Pancreas (tissue), 10 donors: ENCODE measurements at places on chromosomes 13 and 19. TPM values are rescaled to one million over a fixed set of nuclear protein-coding genes. Genes with fewer than 3 reads are reported as not detected.

GRCh38 chr13:51802631-51803418, 1.1 kb downstream of the DHRS12 start:
- peak overlapping the region; percentile 93 for H3K4me3 ChIP-seq
- DNase-seq, result peak; percentile 47
- H3K27ac ChIP-seq, result peak overlapping the region; percentile 100
- peaks cover 31% of the 10 kb centered on the region for H3K4me1 ChIP-seq
- H3K27me3 ChIP-seq, result no peaks in the 10 kb centered on the region

DNA sequence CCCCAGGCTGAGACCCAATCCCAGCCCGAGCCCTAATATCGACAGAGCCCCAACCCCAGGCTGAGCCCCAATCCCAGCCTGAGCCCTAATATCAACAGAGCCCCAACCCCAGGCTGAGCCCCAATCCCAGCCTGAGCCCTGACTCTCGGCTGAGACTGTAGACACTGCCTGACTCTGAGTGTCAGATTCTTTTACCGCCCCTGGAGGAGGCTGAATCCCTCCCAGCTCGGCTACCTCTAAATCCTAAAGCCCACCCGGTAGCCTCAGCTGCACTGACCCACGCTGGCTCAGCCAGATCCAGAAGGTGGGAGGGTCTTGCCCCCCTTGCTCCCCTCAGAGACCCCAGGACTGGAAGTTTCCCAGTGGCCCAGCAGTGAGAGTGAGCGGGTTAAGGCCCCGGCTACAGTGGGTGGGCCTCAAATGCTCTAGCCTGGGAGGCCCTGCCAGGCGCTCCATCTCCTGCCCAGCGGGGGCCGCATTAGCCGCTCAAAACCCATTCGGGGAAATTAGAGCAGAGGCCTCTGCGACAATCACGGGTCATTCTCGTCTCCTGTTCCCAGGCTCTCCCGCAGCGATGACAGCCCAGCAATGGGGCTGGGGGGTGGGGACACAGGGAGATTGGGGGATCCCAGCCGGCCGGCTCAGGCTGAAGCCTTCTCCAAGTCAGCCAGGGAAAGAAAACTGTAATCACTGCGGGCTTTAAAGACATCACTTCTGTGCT, 43.8 kb downstream of the ZNRF4 start:
- no peak overlapping the region for H3K4me3 ChIP-seq
- no peaks in the 10 kb centered on the region for H3K4me1 ChIP-seq
- H3K27me3 ChIP-seq, result no peaks in the 10 kb centered on the region
- DNase-seq, result no peak

The SYDE1 gene
- 4.2 TPM for total RNA-seq

- H3K27me3 ChIP-seq, result no peaks in the 10 kb centered on the region
- H3K36me3 ChIP-seq, result no peaks in the 10 kb centered on the region
- H3K4me3 ChIP-seq, result no peak overlapping the region
- no peak for DNase-seq
- H3K27ac ChIP-seq, result no peak overlapping the region
These were observed 74.2 kb upstream of the RFC3 start for GRCh38 chr13:33743438-33744368.

- no peak overlapping the region for H3K27ac ChIP-seq
- DNase-seq, result no peak
- H3K27me3 ChIP-seq, result no peaks in the 10 kb centered on the region
- H3K36me3 ChIP-seq, result no peaks in the 10 kb centered on the region
These were observed 365.5 kb downstream of the UQCRFS1 start for GRCh38 chr19:28847468-28847867.

DNA sequence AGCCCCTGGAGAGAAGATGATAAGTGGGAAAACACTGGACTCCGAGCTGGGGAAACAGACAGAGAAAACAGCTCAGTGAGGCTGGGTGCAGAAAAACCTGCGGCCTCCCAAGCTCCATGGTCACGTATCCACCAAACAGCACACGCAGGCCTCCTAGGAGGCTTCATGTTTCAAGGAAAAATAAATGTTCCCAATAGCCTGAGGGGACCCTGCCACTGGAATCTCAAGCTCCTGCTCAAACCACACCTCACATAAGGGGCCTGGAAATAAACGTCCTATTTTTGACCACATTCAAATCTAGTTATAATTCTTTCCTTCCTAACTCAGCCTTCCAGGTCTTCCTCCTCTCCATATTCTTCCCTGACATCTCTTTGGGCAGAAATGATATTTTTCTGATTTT, 225.7 kb downstream of the ABCC4 start:
- H3K36me3 ChIP-seq, result no peaks in the 10 kb centered on the region
- no peak overlapping the region for H3K4me3 ChIP-seq
- H3K27ac ChIP-seq, result no peak overlapping the region
- no peaks in the 10 kb centered on the region for H3K4me1 ChIP-seq
- no peaks in the 10 kb centered on the region for H3K27me3 ChIP-seq

- no peak overlapping the region for H3K4me3 ChIP-seq
- DNase-seq, result no peak
- no peaks in the 10 kb centered on the region for H3K36me3 ChIP-seq
- H3K4me1 ChIP-seq, result no peaks in the 10 kb centered on the region
- no peaks in the 10 kb centered on the region for H3K27me3 ChIP-seq
These were observed 16.1 kb downstream of the VSTM1 start for GRCh38 chr19:54047616-54048015.

DNA sequence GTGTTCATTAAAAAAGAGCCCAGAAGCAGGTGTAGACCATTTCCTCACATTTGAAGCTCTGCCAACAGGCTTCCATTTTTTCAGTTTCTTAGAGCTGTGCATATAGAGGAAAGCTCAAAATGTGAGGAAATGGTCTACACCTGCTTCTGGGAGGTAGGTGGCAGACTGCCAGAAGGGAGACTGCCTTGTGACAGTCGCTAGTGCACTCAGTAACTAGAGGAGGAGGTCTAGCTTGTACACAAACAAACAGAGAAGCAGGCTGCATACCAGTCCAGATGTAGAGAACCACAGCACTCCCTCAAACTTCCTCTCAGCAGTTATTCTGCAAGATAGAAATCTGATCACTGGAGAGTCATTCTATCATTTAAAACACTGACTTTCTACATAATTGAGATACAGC, 800.2 kb downstream of the EFNB2 start:
- H3K4me3 ChIP-seq, result no peak overlapping the region
- no peaks in the 10 kb centered on the region for H3K36me3 ChIP-seq
- no peak overlapping the region for H3K27ac ChIP-seq
- H3K4me1 ChIP-seq, result no peaks in the 10 kb centered on the region

DNA sequence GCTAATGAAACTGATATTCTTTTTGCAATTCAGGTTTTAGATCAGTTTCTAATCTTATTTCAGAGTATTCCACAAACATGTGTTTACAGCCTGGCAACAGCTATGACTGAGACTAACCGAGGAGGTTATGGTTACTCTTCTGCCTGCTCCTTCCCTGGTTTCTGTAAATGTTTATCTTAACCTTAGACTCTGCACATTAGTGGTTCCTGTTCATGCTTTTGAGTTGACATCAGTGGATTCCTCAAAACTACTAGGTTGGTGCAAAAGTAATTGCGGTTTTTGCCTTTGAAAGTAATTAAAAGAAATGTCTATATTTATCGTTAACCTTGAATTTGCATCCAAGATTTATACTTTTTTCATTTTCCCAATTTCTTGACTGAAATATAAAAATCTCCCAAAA, 237.0 kb upstream of the TSHZ3 start:
- H3K4me1 ChIP-seq, result no peaks in the 10 kb centered on the region
- no peak for DNase-seq
- H3K36me3 ChIP-seq, result no peaks in the 10 kb centered on the region
- no peak overlapping the region for H3K27ac ChIP-seq
- no peak overlapping the region for H3K4me3 ChIP-seq
- no peaks in the 10 kb centered on the region for H3K27me3 ChIP-seq

The FCER2 gene
- total RNA-seq, result 0.51 TPM
